Brain microvascular endothelial cell (primary cell): ENCODE measurements at places on chromosomes 11 and 22.

DNA sequence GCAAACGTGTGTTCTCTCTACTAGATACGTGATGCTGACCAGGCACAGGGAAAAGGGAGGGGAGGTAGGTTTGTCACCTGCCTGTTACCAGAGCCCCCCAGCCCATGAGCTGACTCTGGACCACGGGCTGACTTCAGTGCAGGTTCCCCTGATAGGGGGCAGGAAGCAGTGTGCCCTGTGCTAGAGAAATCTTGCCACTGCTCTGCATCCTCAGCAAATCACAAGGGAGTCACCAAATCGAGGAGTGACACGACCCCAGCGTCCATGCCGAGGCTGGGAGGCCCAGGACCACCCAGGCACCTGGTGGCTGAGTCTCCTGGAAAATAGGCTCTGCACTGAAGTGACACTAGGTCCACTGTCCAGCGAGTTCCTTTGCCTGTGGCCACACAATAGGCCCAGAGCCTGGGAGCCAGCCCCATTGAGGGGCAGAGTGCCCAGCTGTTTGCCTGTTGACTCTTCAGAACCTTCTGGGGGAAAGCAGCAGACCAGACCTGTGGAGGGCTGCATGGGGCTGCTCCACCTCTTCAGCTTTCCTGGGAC, 99.3 kb downstream of the CTTN start:
- no peak for DNase-seq

DNA sequence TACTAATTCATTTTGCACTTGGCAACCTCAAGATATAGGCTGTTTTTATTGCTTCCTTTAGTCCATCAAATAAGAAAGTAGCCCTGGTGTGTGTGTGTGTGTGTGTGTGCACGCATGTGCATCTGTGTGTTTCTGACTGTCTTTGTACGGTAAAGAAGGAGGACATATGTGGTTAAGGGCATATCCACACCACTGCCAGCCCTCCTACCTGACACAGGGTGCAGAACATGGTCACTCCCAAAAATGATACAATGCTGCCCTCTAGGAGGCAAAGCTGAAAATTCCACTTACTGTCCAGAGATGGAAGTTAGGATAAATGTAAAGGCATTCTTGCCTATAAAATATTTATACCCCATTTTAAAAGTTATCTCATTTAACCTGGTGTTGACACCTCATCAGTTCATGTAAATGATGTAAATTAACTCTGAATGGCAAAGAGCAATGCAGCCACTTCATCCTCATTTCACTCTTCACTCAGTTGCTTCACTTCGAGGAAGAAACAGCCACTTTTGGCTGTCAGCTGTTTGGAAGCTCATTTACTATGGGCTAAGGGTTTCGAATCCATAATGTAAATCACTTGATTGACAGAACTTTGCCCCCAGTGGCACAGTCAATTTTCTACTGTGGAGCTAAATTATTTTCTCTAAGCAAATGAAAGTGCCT, 83.1 kb upstream of the MTNR1B start:
- peak; percentile 61 for DNase-seq

DNA sequence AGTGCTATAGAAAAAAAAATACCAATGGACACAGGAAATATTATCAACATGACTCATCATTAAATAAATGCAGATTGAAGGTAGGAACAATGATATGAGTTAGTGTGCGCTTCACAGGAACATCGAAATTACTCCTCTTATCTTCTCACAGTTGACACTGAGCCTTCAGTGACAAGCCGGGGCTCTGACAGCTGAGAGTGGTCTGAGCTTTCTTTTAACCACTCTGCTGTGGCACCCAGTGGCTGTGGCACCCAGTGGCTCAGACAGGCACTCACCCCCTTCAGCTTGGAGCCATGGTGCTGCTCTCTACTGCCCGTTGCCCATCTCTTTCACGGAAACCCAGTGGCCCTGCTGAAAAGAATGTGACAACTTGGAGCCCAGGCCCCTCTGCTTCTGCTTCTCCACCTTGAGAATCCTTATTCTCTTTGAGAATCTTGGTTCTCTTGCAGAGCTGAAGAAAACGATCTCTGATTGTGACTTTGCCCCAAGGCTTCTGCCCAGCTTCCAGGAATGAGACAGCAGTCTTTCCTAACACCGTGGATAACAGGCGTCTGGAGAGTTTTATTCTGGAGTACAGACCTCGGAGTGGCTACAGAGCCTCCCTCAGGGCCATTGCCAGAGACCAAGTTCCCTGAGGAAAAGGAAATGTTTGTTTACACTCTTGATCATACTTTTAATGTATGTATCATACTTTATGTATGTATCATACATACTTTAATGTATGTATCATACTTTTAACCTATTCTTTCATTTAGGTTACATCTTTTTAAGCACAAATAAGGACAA, 37.1 kb upstream of the OR8B8 start:
- DNase-seq, result peak; percentile 22

DNA sequence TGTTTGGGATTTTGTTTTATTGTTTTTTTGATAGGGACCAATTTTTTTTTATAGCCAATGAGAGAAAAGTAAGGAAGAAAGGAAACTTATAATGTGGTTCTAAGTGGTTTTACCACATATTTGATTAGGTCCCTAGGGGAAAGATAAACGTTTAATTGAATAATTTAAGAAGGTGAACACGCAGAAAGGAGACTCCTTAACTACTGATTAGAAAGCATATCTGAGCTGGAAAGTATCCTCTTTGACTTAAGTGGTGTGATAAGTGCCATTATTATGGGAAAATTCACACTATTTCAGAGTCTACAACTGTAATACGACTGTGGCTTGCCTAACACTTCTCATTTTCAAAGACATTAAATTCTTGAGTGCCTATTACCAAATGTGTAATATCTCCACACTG, 106.5 kb upstream of the GRAMD1B start:
- no peak for DNase-seq

- peak; percentile 3 for DNase-seq
Measured at GRCh38 chr11:91946397-91946951, 278.1 kb upstream of the FAT3 start.

GRCh38 chr22:33796494-33796893, 123.8 kb downstream of the LARGE1 start:
- DNase-seq, result no peak
